ENCODE measurements at places on chromosomes 2 and 18. TPM values are rescaled to one million over a fixed set of nuclear protein-coding genes. Genes with fewer than 3 reads are reported as not detected.

ZSCAN30 gene
- 9.1 TPM for polyA plus RNA-seq

- DNase-seq, result no peak
These were observed 120.6 kb downstream of the PRKRA start for GRCh38 chr2:178330175-178331017.

DNA sequence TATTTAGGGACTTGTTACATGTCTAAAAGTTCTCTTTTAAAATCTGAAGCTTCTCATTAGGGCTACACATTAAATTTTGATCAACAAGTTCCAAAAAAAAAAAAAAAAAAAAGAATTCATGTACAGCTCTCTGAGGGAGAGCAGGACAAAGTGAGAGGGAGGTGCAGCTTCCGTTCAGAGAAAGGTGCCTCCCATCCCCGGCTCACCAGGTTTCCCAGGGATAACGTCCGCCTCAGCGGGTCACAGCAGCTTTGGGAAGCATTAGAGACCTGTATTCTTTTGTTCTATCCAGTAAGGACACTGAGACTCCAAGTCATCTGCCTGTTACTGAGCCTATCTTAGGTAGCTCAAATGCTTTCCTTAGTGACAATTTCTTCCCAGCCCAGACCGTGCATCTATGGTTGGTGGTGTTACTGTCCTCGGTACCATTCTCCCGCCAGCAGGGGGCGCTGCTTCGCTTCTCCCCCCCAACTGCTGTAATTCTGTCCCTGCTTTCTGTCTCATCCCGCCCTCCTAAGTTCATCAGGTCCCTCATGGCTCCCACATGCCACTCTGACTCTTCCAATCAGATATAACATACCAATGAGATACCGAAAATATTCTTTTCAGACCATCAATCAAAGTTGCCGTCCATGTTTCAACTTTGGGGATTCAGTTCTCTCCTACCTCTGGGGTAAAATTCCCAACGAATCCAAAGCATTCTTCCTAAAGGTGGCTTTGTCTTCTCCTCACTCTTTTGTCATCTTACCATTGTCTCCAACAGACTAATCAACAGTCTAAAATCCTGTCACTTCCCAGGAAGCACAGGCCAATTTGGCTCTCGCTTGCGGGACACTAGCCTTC, 466.5 kb downstream of the METTL4 start:
- DNase-seq, result no peak

ALLC gene
- polyA plus RNA-seq, result 0.19 TPM

GRCh38 chr2:25682082-25682481, 8.7 kb upstream of the DTNB start:
- DNase-seq, result no peak

GRCh38 chr2:7394195-7394594, 477.0 kb downstream of the RNF144A start:
- DNase-seq, result no peak

GRCh38 chr2:1625281-1626001, 118.9 kb downstream of the PXDN start:
- DNase-seq, result no peak

DNA sequence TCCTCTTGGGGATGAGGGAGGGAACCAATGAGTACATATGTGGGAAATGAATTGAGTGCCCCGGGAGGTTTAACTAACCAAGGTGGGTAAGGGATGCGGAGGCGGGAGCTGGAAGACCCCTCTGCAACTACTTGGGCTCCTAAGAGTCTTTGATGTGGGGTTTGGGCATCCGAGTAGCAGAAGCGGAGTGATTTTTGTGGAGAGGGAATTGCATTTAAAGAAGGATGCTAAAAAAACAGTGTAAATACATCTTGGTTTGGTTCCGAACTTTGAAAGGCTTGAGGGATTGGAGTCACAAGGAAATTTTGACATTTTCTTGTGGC, 215.7 kb downstream of the MCFD2 start:
- DNase-seq, result no peak

GRCh38 chr2:227654426-227654825, 12.2 kb upstream of the SCYGR5 start:
- DNase-seq, result no peak

DNA sequence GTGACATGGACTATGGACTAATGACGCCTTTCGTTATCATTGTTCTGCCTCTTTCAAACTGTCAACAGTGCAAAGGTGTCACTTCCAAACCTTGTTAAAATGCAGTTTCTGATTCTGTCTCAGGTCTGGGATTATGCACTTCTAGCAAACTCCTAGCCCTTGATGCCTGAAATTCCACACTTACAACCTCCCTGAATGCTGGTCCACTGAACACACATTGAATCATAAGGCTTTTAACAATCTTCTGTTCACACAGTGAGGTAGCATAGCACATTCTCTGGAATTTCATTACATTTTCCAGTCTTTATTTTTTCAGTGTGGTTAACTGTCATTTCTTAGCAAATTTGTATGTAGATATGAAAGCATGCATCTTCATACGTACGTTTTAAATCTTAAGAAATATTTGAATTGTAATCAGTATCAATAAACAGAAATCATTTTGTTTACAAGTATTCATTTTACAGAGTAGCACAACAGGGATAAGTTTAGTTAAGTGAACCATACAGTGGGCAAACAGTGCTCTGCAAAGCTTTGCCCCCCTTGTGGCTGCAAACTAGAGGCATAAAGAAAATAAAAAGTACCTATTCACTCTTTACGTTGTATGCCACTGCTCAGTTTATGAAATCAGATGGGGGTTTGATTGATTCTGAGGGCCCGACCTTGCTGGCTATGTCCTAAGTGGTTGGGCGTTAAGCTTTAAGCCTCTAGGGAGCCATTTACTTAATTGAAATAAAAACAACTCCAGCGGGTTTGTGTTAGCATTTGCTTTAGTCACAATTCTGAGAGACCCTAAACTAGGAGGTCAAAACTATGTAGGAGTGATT, 250.8 kb downstream of the LRRTM1 start:
- no peak for DNase-seq

DNA sequence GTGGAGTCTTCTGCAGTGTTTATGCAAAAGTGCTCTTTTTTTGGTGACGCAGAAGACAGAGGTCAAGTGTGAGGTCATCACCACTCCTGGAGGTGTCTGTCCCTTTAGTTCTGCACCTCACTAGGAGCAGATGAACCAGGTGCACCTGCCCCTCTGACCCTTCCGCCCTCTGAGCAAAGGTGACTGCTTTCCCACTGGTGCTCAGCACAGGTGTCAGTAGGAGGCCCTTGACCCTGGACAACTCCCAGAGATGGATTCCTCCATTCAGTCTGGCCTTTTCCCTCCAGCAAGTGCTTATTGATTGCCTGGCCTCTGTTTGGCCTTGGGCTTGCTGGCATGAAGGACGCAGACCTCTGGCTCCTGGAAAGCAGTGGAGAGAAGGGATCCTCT, 8.7 kb upstream of the SLC4A3 start:
- no peak for DNase-seq

DNA sequence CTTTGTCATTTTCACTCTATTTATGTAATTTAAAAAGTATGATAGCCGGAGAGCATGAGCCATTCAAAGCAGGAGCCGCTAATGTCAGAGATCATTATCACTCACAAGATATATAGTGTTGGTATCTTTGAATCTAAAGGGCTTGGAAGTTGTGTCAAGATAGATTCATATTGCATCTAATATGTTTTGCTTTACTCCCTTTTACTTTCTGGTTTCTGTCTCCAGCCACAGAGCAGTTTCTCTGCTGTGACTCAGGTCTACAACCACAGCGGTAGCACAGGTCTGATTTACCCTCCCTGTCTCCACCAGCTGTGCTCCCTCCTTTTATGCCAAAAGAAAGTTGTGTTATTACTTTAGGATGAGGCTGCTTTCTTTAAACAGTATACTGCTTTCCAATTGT, 424.0 kb downstream of the ARHGAP15 start:
- no peak for DNase-seq

GRCh38 chr2:202432776-202433175, 56.6 kb downstream of the BMPR2 start:
- no peak for DNase-seq

DNA sequence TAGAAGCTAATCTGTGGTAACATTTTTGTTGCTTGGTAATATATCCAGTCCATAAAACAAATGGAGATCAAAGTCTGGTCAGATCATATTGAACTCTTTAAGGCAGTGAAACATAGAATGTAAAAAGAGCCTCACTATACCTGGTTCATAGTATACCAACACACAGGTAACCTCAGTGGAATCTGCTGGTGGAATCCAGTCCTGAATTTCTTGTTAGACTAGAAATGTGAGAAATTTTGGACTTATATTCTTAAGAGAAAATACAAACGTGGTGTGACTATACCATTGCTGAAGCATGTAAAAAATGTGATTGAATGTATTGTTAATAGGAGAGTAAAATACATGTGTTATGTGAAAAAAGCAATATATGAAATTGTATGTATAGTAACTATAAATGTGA, 46.1 kb upstream of the GRHL1 start:
- peak; percentile 45 for DNase-seq

ST8SIA3 gene
- 0.09 TPM for polyA plus RNA-seq

DNA sequence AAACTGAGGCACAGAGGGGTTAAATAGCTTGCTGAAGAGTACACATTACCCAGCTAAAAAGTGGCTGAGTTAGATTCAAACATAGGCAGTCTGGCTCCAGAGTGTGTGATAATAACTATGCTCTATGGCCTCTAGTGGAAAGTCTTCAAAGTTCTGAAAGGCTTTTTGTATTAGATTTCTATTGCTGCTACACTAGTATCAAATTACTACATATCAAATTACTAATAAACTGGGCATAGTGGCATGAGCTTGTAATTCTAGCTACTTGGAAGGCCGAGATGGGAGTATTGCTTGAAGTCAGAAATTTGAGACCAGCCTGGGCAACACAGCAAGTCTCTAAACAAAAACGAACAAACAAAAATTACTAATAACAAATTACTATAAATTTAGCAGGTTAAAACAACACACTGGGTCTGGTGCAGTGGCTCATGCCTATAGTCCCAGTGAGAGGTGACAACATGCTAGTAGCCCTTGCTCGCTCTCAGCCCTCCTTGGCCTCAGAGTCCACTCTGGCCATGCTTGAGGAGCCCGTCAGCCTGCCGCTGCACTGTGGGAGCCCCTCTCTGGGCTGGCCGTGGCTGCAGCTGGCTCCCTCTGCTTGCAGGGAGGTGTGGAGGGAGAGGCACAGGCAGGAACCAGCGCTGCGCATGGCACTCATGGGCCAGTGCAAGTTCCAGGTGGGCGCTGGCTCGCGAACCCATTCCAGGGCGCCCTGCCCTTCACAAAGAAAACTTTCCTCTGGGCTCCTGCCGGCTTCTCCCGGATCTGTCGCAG, 38.2 kb upstream of the TWSG1 start:
- no peak for DNase-seq

GRCh38 chr2:223854741-223855140, 17.4 kb upstream of the AP1S3 start:
- DNase-seq, result no peak

UGT1A3 gene
- polyA plus RNA-seq, result 0.14 TPM

- no peak for DNase-seq
These were observed 380.6 kb downstream of the SPAG16 start for GRCh38 chr2:213664817-213665216.

UGT1A8 gene
- polyA plus RNA-seq, result 0.56 TPM

SLC4A5 gene
- polyA plus RNA-seq, result 0.92 TPM

CHST9 gene
- 0.38 TPM for polyA plus RNA-seq

DNA sequence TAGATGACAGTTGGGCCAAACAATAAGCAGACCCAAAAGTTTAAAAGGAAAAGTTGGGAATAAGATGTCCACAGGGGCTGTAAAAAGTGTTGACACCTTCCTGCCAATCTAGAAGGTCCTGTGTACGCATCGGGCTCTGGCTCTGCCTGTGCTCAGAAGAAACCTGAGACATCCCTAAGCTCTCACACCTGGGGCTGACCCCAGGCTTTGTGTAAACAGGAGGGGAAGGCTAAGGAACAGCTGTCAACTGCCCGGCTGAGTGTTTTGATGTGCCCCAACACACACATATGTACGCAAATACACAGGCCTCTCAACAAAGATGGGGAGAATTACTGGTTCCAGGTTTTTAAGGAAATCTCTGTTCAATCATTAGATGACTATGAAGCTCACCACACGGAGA, 59.5 kb downstream of the TMEM131 start:
- DNase-seq, result no peak

GRCh38 chr18:37252342-37252741, 313.3 kb downstream of the CELF4 start:
- no peak for DNase-seq

WDR35 gene
- 7.3 TPM for polyA plus RNA-seq

LIMS3 gene
- polyA plus RNA-seq, result 1.1 TPM

TEKT4 gene
- not detected for polyA plus RNA-seq

GRCh38 chr2:19987936-19988335, 2.0 kb downstream of the WDR35 start:
- DNase-seq, result no peak

SCN3A gene
- 0.89 TPM for polyA plus RNA-seq

- DNase-seq, result no peak
These were observed 40.3 kb downstream of the CRIM1 start for GRCh38 chr2:36395866-36396265.

GRCh38 chr2:97761192-97761591, 47.8 kb downstream of the ZAP70 start:
- DNase-seq, result no peak

- no peak for DNase-seq
These were observed 788.4 kb upstream of the SOX11 start for GRCh38 chr2:4903656-4904348.

- DNase-seq, result no peak
These were observed 45.7 kb upstream of the FAM171B start for GRCh38 chr2:186648130-186648529.

DNA sequence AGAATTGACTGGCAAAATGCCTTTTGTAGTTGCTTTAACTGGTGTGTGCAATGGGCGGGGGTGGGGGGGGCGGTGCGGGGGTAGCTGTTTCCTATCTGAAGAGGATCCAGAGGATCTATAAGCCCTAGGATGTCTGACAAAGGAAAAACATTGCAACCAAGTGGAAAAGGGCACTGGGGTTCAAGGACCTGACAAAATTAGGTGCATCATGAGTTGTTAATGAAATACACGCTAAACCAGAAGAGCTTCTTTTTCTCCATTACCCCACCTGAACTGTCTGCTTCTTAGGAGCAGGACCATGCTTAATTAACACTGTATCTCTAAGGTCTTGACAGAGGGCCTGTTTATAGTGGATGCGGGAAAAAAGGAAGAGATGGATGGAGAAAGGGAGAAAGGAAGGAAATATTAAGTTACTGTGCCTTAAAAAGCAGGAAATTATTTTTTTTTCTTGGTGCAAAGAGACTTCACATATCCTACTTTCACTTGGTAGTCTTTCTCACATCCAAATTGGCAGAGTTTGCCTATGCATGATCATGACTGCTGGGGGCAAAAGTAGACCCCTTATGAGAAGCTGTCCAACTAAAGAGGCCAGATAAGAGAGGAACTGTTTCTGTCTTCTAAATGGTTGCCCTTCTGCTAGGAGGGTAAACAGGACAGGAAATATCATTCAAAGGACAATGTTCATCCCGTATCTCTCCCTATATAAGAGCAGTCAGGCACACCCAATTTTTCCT, 4.6 kb downstream of the RND3 start:
- DNase-seq, result no peak

GRCh38 chr18:37769826-37770225, 204.2 kb upstream of the CELF4 start:
- no peak for DNase-seq

- DNase-seq, result no peak
These were observed 631 bp downstream of the GYPC start for GRCh38 chr2:126656431-126657147.

MSGN1 gene
- not detected for polyA plus RNA-seq

- no peak for DNase-seq
These were observed 109.2 kb upstream of the RAB12 start for GRCh38 chr18:8499810-8500675.

UBXN4 gene
- polyA plus RNA-seq, result 46.6 TPM

- DNase-seq, result no peak
These were observed 8.3 kb upstream of the RHOB start for GRCh38 chr2:20438334-20439192.

ZNF24 gene
- polyA plus RNA-seq, result 22.7 TPM

LHCGR gene
- polyA plus RNA-seq, result 0.14 TPM

- no peak for DNase-seq
These were observed 147.2 kb upstream of the CELF4 start for GRCh38 chr18:37712776-37713175.

CKAP2L gene
- polyA plus RNA-seq, result 0.24 TPM

Measured in urinary bladder (tissue), 4 donors.